ENCODE measurements at places on chromosomes 7 and 10.

- DNase-seq = no peak
Measured at GRCh38 chr7:116686812-116687419, 14.9 kb downstream of the MET start.

- no peak for DNase-seq
Measured at GRCh38 chr7:105439174-105439893, 50.6 kb upstream of the SRPK2 start.

- no peak for DNase-seq
Measured at GRCh38 chr10:17227367-17228090, 512 bp upstream of the VIM start.

DNA sequence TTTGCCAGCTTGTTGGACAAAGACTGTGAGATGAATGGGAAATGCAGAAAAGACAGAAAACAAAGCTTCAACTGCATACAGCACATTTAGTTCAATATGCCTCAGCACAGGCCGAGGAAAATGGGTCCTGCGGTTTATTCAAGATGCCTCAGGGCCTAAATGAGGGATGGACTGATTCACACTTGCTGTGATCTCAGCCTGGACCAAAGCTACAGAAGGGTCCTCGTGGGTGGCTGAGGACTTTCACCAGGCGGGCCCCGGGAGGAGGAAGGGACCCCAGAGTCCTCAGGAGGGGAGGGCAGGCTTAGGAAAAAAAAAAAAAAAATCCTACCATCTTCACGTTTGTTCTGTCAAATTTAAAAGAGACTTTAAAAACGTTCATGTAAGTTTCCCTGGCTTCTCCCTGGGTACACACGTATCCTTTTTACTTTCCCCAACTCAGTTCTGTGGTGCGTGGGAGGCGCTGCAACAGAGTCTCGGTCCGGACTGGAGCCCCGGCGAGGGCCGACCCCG lies 624 bp upstream of the ZNF783 start:
- DNase-seq = no peak

- no peak for DNase-seq
Measured at GRCh38 chr7:54729107-54729506, 29.9 kb downstream of the SEC61G start.

DNA sequence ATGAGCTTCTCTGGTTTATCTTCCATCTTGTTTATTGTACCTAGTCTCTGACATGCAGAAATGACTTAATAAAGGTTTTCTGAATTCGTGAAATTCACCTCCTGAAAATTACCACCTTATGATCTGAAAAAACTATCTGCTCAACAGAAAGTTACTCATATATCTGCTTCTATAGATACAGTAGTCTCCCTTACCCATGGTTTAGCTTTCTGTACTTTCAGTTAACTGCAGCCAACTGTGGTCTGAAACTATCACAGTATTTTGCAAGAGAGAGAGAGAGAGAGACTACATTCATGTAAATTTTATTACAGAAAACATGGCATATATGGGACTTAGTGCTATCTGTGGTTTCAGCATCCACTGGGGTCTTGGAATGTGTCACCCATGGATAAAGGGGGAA lies 909.0 kb upstream of the C7orf33 start:
- DNase-seq = no peak

- DNase-seq = no peak
Measured at GRCh38 chr10:101939008-101939648, 95.5 kb upstream of the KCNIP2 start.

- DNase-seq = no peak
Measured at GRCh38 chr7:116315803-116316202, 105.5 kb downstream of the TES start.

DNA sequence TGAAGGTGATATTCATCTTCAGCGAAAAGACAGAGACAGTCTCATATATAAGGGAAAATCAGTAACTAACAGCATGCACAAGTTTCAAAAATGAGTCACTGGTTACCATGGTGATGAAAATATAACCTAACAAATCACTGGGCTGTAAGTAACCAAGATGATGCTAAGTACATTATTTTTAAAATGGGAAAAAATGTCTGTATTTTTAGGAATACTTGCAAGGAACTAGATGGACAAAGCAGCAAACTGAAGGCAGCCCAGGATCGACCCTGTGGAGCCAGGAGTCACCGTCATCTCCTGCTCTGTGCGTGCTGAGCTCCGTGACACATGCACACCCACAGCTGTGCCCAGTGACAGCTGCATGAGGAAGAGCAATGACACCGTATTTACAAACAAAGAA lies 137.3 kb downstream of the ELMO1 start:
- DNase-seq = no peak

DNA sequence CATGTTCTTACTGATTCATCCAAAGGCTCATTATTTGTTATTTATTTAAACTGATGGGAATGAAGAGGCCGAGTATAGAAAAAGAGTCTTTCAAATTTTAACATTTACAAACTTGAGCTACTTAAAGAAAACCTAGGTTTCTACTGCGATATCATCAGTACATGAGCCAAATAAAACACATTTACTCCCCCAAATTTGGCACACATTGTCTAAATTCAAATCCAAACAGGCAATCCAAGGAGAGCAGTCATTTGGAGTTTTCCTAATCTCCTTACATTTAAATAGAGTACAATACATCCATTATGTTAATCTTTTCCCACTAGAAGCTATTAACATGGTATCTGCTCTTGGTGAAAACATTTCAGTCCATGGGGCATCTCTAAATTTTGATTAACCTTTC lies 2.2 kb downstream of the NMT2 start:
- no peak for DNase-seq

- no peak for DNase-seq
Measured at GRCh38 chr7:13072014-13072413, 384.6 kb downstream of the ARL4A start.

- DNase-seq = no peak
Measured at GRCh38 chr10:89531359-89531758, 4.0 kb downstream of the SLC16A12 start.

DNA sequence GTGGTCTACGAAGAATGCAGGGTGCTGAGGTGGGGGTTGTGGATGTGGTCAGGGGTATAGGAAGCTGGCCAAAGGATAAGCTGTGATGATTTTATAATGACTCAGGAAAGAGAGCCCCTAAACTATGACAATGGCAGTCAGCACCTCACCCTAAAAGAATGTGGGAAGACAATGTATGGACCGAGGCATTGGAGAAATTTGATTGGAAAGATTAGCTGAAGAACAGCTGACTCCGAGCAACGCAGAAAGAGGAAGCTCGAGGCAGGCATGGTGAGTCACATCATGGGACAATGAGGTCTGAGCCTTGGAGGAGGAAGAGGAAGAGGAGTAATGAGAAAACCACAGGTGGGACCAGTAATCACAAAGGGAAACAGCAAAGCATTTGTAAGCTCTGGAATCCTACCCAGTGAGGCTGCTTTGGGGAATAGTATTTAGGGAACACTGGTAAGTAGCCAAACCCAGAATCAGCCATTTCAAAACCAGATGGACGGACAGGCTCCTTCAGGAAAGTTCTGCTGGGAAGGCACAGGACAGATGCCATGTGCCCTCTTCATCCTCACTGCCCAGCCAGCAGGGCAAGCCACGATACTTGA lies 295.4 kb downstream of the PRPF18 start:
- DNase-seq = no peak

- DNase-seq = no peak
Measured at GRCh38 chr10:110010486-110011378, 2.9 kb downstream of the ADD3 start.
